ENCODE measurements at places on chromosomes 6 and 20.

DNA sequence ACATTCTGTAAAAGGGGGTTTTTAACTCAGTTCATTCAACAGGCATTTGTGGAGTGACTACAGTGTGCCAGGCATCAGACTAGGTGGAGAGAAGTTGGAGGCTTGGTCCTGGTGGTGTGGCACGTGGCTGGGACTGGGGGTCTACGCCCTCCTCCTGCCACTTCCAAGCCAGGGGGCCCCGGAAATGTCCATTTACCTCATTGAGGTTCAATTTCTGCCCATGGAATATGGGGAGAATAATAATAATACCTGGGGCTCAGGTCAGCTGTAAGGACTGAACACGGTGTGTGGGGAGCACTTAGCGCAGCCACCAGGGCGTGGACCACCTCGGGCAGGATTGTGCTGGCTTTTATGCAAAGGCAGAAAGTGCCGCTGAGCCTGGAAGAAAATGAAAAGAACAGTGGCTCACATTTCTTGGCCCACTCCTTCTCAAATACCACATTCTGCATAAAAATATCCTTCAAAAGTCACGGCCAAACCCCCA lies 229.4 kb downstream of the ANKRD60 start:
- DNase-seq, result no peak

DNA sequence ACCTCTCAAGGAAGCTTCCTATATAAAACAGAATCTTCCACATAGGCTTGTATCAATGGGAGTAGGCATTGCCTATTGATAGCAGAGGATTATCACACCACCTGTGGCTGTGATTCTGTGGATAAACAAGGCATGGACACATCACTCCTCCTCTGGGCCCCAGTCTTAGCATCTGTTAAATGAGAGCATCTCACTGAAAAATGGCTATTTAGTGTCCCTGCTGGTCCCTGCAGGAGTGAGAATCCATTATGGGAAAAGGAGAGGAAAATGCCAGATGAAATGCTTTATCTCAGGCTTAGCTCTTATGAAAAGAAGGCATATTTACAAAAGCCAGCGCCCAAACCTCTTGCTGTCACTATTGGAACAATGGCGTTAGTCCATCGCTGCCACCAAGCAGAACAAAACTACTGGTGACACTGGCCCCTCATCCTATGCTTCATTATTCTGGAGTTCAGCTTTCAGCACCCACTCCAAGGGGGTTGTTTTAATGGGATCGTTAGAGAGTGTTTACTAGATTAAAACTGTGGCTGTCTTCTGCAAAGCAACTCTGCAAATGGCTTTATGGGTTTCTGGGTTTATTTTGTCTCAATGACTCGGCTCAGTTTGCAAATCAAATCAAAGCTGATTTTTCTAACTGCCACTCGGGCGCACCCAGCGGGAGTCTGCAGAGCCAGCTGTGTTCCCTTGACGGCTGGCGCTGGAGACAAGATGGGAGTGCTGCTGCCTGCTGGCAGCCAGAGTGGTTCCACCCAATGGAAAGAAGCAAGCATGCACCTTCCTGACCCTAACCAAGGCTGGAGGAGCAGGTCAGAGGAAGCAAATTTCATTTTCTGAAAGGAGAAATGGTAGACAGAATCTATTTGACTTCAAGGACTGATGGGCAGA lies 658.8 kb upstream of the CHD6 start:
- no peak for DNase-seq

GRCh38 chr6:70270287-70271005 lies 32.4 kb downstream of the COL9A1 start:
- DNase-seq, result no peak

GRCh38 chr20:51326201-51326819 lies 216.2 kb downstream of the NFATC2 start:
- peak; percentile 77 for DNase-seq

GRCh38 chr6:155710704-155711103 lies 255.1 kb upstream of the NOX3 start:
- no peak for DNase-seq

GRCh38 chr20:10943686-10944265 lies 270.0 kb upstream of the JAG1 start:
- no peak for DNase-seq

DNA sequence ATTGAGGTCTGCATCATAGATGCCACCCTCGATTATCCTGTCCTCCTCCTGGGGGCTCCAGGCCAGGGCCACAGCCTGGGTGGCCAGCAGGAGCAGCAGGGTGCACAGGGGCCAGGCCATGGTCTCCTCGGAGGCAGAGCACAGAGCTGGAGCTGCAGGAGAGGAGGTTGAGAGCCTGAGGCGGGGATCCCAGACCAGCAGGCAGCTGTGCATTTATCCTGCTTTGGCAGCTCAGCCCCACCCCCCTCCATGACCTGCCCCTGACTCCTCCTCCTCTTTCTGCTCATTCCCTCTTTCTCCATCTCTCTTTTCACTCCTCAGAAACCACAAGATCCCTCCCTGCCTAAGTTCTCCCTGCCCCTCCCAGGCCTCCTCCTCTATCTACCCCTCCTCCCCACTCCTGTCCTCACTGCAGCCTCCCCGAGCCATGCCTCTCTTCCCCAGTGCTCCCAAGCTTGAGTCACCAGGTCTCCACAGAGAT lies at the start of gene CST2:
Gene CST2, minus strand, starts transcription at position 189 of the 481 bp plus-strand sequence. Its CDS starts 69 bp downstream, at position 120.
- DNase-seq, result no peak

GRCh38 chr6:25014791-25015560 lies 79.2 kb upstream of the RIPOR2 start:
- no peak for DNase-seq

- DNase-seq, result no peak
Observed at GRCh38 chr6:22756365-22756764, 187.0 kb downstream of the HDGFL1 start.
